ENCODE measurements at places on chromosomes 2 and 18.
A peak's percentile ranks its signal among the peaks of the same experiment; 100 is the strongest.

GRCh38 chr2:170715062-170715931 is at the start of gene SP5:
Gene SP5, plus strand, starts transcription at chr2:170715337. Its CDS starts 176 bp downstream, at chr2:170715513.
- DNase-seq, result peak; percentile 86

DNA sequence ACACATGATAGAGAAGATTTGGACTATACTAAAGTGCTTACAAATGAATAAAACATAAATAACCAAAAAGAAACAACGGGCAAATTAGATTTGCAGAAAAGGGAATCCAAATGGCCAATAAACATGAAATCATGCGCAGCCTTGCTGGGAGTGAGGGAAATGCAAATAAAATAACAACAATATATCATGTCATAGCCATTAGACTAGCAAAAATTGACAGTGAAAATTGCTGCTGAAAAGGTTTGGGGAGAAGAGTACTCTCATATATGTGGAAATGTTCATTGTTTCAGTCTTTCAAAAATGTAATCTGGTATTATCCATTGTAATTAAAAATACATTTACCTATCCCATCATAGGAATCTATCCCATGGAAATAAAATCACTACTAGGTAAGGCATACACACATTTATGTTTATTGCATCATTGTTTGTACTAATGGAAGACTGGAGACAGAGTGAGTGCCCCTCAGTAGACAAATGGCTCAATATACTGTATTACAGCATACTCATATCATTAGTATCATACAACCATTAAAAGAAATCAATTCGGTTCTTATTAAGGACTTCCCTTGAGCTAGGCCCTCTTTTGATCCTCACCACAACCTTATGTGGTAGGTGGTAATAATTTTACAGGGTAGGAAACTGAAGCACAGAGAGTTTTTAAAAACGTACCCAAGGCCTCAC is 94.1 kb upstream of the MSTN start:
- no peak for DNase-seq

DNA sequence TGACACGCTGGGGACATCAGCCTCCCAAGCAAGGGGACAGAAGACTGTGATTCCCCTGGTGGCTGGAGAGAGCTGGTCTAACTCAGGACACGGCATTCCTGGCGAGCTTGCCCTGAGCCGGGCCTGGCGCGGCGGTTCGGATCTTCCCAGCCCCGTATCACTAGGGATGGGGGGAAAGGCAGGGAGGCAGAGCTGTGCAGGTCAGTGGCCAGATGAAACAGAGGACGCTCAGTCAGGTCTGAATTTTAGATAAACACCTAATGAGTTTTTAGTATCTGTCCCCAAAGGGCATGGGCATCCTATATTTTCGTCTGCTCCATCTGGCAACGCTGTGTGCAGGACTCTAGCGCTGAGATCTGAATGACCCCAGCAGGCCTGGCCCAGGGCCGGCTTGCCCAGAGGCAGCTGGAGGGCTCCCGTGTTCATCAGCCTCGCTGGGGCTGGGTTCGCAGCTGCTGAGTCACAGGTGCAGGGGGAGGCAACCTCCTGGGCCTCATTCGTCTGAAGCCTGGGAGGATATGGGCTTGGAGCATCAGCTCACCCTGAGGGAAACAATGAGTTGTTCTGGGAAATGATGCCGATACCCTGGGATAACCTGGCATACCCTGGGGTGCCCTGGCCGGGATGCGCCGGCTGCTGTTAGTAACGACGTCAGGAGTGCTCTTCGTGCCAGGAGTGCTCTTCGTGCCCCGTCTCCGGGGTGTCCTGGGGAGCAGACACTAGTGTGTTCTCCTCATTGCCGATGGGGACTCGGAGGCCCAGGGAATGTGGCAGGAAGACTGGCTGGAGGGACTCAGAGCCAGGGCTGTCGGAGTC is 48.1 kb upstream of the HPCAL1 start:
- no peak for DNase-seq

- DNase-seq, result no peak
Observed at GRCh38 chr2:63786471-63786870, 55.2 kb upstream of the UGP2 start.

DNA sequence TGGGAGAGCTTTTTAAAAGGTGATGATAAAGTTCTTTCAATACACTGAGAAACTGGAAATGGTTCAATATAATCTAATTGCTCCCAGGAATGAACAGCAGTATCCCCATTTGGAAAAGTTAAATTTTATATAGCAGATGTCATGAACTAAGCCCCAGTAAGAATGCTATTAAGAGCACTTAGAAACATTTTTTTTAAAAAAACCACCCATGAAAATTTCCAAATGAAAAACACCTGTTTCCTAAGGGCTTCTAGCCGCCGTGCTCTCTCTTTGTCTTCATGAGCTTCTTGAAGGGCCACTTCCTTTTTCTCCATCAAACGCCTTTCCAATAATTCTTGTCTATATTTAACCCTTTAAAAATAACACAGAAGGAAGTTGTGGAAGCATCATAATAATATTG is 77.0 kb downstream of the UPP2 start:
- no peak for DNase-seq

- DNase-seq, result no peak
Observed at GRCh38 chr2:108228537-108228936, 11.2 kb upstream of the SULT1C3 start.

DNA sequence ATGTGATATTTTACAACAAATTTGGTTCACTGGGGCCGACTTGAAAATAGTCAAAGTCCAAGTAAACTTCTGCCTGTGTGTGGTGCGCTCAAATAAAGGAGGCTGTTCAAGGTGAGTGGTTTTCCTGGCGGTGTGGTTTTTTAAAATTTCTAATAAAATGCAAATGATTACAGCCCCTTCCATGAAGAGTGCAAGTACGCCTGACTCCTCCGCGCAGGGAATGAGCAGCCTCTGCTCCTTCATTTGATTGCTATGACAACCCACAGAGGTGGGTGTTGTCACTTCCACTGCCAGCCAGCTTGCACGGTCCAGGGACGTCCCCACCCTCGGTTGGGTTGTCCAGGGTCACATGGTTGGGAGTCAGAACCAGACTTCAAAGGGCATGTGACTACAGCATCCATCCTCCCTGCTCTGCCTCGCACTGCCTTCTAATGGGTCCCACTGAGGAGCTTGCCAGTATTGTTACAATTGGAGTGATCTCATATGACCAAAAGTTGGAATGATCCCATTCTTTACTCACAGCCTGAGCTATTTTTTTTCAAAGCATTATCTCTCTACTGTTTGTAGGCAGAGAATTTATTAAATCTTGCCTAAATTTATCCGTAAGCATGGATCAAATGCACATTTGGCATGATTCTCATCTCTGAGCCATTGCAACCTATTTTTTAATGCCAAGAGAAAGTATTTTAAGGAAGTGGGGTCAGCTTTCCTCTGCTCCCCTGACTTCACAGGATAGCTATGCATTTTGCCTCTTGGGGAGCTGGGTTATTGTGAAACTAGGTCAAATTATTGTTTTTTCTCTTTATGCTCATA is 121.3 kb downstream of the AGAP1 start:
- no peak for DNase-seq

GRCh38 chr2:171086352-171087290 is 74.1 kb downstream of the TLK1 start:
- peak; percentile 37 for DNase-seq

GRCh38 chr2:172647439-172647838 is 88.2 kb upstream of the RAPGEF4 start:
- DNase-seq, result no peak

- DNase-seq, result no peak
Observed at GRCh38 chr2:222208010-222208690, 90.6 kb downstream of the PAX3 start.

- DNase-seq, result no peak
Observed at GRCh38 chr2:23649303-23649702, 264.3 kb downstream of the KLHL29 start.

DNA sequence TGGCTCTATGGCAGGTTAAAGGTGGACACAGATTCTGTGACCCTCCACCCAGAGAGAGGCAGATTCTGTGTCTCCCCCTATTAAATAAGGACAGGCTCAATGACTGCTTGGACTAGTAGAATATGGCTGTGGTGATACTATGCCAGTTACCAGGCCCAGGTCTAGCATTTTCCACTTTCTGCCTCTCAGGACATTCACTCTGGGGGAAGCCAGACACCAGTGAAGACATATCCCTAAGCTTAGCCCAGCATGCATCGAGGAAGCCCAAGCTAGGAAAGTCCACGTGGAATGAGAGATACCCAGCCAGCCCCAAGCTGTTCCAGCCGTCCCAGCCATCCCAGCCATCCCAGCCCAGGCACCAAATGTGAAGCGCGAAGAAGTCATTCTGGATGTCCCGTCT is 40.3 kb downstream of the ST6GAL2 start:
- DNase-seq, result no peak

- DNase-seq, result no peak
Observed at GRCh38 chr18:64650068-64650467, 501.2 kb upstream of the LINC00305 start.

GRCh38 chr2:97713296-97714083 is at the start of gene ZAP70:
Gene ZAP70, plus strand, starts transcription at chr2:97713576. Its CDS starts 10,461 bp downstream, at chr2:97724037.
- DNase-seq, result peak; percentile 5

DNA sequence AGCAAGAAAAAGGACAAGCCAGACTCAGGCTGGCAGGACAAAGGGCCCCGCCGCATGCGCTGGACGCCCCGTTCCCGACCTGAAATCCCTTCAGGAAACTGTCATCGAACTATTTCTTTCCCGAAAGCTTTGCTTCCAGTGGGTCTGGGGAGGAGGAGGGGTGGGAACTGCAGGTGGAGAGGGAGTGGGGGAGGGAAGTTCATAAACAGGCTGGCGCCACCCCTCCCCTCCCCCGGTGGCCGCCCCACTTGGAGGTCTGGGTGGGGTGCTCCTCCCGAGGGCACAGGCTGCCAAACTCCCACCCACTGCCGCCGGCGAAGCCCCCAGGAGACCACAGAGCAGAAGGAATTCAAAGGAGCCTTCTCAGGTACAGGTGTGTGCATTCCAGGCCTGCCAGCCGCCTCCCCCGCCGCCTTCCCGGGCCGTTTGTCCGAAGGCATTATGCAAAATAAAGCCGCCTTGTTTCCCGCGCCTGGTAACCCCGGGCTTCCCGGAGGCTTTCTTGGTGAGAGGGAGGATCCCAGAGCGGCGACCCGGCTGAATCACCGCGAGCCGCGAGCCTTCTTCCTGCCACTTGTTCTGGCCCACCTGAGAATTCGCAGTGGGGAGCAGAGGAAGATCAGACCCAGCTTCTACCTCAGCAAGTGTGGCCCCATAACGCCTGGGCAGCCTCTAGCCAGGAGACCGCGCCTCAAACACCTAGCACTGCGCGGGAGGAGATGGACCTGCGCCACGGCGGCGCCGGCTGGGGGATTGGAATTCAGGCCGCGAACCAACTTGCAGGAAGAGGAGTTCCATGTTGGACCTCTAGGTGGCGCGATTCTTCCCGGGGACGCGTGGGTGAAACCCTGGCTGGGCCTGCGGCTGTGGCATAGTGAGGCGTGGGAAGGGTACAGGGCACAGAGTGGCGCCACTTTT is 101.9 kb downstream of the FOXI3 start:
- DNase-seq, result peak; percentile 79

- peak; percentile 0 for DNase-seq
Observed at GRCh38 chr2:20616341-20616871, 34.5 kb downstream of the HS1BP3 start.

DNA sequence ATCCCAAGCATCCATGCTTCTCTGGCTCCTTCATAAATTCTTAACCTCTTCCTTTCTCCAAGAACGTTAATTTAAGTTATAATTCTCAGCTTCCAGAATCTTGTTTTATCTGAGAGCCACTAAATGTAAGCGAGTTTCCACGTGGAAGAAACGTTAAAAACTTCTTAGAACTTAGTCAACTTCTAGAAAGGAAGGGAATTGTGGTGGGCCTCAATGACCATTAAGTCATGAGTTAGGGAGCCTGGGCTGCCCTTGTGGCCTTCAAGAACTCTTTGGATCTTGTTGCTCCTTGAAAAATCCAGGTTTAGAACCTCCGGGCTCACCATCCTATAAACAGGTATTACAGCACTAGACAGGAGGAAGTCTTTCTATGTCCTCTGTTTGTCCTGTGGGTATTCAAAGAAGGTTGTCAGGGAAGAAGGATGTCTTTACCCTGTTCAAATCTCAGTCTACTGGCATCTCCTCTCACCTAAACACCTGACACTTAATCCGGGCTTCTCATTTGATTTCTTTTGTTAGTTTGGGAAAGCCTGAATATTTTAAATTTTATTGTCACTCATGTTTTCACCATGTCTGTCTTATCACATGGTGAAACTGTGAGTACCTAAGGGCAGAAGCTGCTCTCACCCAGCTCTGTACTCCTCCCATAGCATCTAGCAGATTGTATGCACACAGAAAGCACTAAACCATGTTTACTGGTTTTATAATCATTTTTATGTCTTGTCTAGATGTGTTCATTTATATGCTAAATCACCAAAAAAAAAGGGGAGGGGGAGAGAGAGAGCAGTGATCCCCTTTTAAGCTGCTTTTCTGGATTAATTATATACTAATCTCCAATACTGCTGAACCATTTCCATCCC is 6.3 kb downstream of the RND3 start:
- DNase-seq, result no peak

DNA sequence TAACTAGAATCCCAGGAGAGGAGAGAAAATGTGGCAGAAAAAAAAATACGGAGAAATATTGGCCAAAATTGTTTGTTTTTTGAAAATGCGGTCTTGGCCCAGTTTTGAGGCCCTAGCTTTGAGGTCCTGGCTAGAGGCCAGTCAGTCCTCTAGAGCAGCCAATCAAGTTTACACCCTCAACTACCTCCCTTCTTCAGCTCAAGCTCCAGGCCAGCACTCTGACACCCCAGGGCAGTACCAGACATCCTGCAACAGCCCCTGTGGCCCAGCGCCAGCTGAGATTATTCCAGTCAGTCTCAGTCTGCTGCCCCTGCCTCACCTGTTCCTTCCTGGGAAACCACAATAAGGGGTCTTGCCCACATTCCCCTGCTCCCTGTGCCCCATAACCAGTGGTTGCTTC is 107.7 kb downstream of the UGGT1 start:
- peak; percentile 18 for DNase-seq

DNA sequence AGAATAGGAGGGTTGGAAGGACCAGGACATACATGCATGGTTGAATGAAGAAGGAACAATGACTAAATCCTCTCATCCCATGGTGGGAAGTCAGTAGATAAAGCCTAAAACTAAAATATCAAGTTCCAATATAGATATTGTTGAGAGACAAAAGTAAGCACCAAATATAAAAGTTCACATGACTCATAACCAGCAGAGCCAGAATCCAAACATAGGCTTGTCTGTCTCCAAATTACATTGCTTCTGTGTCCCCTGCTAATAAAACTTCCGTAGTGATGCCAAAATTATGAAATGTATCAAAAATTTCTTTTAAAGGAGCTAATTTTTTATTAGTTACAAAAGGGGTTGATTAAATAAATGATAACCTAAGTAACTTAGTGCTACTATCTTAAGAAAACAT is 19.7 kb downstream of the CHST9 start:
- no peak for DNase-seq

GRCh38 chr2:108573061-108573460 is 38.8 kb downstream of the LIMS1 start:
- DNase-seq, result no peak

- no peak for DNase-seq
Observed at GRCh38 chr18:69897397-69898108, 50.1 kb downstream of the CD226 start.

GRCh38 chr2:119426801-119427395 is 4.8 kb upstream of the TMEM37 start:
- peak; percentile 83 for DNase-seq

DNA sequence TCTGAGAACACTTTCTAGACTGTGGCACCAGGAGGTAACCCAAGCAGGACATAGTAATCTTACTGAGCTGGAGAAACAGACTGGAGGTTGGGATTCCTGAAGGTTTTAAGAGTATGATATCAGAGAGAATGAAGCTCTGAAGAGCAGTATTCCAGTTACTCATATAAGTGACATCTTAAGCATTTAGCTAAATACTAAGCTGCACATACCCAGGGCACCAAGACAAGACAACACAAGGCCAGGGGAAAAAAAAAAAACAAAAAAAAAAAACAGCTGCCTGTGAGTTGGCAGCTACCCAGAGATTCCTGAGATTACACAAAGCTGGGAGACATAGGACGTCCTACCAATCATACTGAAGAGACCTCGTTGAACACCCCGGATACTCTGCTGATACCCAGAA is 175.8 kb downstream of the SRBD1 start:
- no peak for DNase-seq

Data from body of pancreas (tissue), 4 donors.